Brain microvascular endothelial cell (primary cell): ENCODE measurements at places on chromosomes 7 and 10.

- DNase-seq: no peak
Observed at GRCh38 chr7:68314208-68314607, 1284.1 kb upstream of the AUTS2 start.

DNA sequence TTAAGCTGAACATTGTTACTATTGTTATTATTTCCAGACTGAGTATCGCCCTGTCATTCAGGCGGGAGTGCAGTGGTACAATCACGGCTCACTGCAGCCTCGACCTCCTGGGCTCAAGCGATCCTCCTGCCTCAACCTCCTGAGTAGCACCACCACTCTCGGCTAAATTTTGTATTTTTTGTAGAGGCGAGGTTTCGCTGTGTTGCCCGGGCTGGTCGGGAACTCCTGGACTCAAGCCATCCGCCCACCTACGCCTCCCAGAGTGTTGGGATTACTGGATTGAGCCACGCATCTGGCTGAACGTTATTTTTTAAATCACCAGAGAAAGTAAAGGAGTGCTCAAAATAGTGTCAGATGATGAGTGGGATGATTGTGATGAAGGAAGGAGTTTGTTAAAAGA, 1.4 kb upstream of the HNRNPF start:
- DNase-seq: no peak

DNA sequence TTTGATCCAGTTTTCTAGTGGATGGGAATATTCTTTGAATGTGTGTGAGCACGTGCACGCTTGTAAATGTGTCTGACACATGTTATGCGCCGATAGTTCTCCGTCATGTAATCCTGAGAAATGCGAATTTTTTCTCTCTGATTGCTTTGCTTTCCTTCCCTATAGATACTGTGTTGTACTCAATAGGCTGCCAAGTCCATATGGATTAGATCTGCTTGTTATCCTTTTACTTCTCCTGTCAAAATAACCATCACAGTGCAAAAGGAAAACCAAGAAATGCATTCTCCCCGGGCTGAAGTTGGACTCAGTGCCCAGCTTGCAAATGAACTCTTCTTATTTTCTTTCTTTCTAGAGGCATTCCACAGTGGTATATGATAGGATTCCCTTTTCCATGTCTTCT, 131.9 kb downstream of the KIAA1217 start:
- no peak for DNase-seq

GRCh38 chr7:145848691-145849090, 267.9 kb upstream of the CNTNAP2 start:
- no peak for DNase-seq

DNA sequence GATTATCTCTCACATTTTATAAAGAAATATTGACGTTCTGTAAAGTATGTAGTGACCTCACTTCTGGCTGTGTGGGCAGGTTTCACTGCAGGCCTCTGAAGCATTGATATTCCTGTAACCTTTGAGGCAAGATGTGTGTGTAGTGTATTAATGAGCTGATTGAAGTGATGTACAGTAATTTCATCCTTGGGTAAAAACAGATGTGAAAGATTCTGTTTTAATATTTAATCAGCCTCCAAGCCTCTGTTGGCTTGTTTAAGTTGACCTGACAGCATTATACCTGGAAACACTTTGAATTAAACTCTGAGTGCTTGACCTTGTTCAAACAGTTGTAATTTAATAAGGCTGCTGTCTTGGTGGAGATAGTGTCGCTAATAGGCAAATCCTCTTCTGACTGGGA, 74.9 kb downstream of the KAT6B start:
- no peak for DNase-seq

DNA sequence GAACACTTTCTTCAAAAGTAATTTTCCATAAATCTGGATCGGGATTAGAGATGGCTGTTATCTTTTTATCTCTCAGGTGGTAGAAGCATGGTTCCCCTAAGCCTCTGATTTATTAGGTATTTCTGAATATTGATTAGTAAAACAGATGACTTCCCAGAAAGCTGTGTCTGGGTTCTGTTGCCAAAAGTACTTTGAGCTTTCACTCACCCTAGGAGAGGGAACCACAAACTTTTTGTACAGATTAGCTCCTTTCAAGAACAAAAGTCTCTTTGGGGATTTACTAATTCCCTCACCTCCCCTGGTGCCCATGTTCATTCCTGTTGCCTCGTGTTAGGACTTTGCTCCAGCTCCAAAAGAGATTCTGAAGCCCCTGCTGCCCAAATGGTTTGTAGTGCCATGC, 46.7 kb upstream of the STRIP2 start:
- no peak for DNase-seq

DNA sequence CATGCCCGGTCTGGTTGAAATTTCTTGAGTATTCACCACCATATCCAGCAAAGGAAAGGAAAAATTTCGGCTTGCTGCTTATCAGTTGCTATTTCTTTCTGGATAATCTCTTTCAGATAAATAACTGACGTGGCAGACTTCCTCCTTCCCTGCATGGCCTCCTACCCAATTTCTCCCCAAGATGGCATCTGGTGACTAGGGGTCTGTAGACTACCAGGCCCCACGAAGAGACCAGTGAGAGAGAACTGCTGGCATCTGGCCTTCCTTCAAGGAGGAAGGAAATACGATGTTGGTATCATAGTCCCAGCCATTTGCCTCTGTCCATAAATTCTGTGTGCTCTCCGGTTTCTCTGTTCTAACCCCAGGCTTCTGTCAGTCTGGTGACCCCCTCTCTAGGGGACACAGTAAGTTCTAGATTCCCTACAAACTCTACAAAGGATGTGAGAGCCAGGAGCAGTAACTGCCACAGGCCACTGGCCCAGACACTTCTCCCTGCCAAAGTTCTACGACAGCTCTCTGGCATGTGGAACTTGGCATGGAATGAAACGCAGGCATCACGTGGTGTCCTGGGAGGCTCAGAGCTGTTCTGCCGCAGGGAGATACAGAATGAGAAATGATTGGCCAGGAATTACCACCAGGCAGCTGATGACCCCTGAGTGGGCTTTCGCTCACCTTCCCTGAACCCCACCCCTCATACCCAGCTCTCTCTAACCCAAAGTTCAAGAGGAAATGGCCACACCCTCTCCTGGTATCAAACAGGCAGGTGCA, 30.0 kb upstream of the MSRB2 start:
- peak; percentile 53 for DNase-seq

DNA sequence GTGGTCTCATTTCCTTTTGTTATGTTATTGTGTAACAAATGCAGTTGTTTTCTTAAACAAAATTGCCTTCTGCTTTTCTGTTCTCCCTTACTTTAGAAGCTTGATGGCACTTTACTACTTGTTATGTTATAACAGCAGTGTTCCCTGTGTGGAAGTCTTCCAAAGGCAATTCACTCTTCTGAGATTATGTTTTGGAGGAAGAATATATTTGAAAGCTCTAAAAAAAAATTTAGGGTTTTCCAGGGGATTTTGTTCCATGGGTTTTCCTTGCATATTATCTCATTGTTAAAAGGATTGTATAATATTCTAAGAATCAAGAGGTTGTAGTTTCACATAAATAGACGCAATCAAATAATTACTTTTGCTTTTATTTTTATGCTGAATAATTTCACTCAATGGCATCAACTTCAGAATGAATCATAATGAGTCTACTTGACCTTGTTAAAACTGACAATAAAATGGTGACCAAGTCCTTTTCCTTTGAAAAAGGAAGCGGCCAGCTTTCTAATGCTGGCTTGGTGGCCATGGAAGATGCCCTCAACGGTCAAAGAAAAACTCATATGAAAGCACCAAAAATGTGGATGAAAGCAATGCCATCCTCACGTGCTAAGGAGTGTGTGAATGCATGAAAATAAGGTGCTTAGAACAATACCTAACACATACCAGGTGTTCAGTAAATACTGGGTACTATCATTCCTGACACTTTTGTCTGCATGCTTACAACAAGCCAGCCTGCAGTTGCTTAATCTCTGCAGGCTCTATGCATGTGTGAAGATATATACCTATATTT, 92.4 kb upstream of the KLF6 start:
- no peak for DNase-seq

DNA sequence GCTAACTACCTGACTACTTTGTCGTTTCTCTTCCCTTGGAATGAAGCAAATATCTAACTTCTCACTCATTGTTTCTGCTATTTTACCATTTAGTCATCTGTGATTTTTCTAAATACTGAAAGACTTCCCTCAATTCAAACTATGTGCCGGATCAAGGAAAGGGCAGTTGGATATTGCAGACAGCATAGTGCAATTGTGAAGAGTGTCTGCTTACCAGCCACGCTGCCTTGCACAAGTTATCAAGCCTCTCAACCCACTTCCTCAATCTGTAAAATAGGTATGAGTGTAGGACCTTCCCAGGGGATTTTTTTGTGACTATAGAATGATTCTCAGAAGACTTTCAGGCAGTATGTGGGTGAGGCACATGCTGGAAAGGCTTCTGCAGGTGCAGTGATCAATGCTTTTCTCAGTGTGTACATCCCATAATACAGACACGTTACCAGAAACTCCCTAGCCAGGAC, 54.3 kb downstream of the EGFR start:
- DNase-seq: peak; percentile 76

- DNase-seq: no peak
Observed at GRCh38 chr10:36455526-36456133, 669.8 kb upstream of the ANKRD30A start.

DNA sequence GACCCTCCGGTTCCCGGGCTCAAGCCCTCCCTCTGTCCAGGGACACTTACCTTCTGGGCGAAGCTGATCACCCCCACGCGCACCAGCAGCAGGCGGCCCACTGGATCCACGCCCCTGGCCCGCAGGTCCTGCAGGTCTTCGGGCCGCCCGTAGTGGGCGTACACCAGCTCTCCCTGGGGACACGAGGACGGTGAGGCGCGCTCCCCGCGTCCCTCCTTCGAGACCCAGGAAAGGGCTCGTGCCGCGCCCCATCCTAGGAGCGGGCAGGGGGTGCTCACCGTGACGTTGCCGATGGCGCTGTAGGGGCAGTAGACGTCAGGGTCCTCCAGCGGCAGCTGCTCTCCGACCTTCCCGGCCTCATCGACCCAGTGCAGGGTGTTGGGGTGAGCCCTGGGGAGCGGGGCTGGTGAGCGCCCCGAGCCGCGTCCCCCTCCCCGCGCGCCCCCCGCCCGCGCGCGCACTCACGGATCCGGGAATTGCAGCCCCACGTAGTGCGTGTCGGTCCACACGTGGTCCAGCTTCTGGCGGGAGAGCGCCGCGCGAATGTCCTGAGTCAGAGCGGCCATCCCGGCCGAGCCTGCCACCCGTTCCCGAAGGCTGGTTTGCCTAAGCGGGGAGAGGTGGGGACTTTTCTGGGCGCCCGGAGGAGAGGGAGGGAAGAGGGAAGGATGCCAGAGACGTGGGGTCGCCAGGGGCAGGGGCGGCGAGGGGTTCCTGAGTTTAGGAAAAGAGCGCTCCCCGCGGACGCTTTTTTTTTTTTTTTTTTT, 8.2 kb downstream of the TFR2 start:
- no peak for DNase-seq

GRCh38 chr7:104548861-104549260, 220.5 kb downstream of the LHFPL3 start:
- DNase-seq: no peak

GRCh38 chr7:90692947-90693346, 96.8 kb downstream of the CDK14 start:
- no peak for DNase-seq

DNA sequence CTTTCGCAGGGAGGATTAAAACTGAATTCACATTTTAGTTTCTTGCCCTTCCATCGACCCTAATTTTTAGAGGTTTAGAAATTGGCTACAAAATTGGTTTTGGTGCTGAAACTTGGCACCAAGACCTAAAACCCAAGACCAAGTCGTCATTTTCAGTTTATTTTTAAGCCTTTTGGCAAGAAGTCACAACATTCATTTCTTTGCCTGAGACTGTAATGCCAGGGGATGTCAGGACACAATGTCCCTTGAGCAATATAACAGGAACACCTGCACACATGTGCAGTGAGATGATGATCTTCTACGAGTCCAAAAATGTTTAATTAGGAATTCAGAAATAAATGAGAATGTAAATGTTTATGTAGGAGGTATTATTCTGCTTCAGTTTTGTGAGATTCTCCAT, 335.4 kb upstream of the ANKRD30A start:
- no peak for DNase-seq

DNA sequence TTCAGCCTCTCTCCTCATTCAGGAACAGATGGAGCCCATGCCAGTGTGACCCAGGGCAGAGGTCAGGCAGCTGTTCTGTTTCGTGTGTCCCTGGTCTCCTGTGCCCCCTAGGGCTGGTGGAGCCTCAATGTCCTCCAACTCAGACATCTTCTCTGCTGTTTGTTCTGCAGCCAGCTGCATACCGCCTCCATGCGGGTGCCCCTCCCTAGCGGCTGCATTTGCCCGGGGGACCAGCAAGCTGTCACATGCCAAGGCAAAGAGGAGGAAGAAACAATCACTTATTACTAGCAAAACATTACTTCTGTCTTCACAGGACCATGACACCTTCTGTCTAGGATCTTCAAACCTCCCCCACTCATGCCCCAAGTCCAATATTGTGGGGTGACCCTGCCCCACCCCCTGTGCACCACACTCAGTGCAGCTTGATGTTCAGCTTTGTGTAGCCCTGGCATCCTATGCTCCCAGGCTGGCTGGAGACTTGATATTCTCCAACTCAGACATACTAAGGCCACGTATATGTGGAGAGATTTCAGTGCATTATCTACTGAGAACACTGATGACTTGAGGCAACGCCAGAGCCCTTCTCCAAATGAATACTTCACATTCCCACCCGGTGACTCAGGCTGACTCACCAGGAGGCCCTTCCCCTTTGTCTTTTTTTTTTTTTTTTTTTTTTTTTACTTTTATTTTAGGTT, 188.9 kb downstream of the SKIDA1 start:
- DNase-seq: peak; percentile 97

DNA sequence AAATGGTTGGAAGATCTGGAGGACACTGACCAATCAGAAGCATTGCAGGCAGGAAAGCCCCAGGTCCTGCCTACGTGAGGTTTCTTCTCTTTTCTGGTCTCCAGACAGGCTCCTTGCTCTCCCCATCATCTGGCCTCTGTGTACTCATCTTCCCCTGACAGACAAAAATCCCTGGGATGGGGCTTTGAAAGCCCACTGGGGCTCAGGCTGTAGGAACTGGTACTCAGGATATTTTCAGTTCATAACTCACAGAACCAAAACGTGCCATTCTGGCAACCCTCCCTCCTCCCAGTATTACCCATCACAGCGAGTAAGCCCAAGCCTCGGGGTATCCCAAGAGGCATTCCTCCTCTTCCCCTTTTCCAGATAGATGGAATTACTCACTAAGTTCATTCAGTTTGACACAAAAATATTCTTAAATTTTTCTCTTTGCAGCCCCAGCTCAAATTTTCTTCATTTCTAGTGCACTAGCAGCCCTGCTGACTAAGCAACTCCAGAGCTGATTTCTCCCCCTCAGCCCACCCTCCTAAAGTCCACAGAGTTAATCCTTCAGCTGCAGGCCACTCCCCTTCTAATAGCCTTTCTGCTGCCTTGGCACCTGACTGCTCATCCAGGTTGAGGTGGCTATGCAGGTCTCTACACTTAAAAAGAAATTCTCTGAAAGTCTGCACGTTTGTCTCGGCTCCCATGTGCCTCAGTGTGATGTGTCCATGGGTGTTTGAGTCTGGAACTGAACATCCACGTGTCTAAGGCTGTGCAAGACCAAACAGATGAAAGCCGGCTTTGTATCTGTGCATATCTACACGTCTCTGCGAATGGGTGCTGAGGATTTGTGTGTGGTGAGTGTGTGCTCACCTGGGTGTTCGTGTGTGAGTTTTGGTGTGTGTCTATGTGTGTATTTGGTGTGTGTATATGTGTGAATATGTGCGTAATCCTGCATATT, 331.4 kb downstream of the CCSER2 start:
- no peak for DNase-seq

- DNase-seq: no peak
Observed at GRCh38 chr10:72086466-72087391, 1.6 kb downstream of the SPOCK2 start.

- no peak for DNase-seq
Observed at GRCh38 chr7:151109094-151110048, 23.1 kb downstream of the AGAP3 start.
